Stimulated activated CD4-positive, alpha-beta T cell treated with anti-CD3 and anti-CD28 coated beads, Interleukin-1b, Interleukin-23, amount 100 ng/mL, for 1 hour (primary cell): ENCODE measurements at places on chromosomes 3 and 15.

DNA sequence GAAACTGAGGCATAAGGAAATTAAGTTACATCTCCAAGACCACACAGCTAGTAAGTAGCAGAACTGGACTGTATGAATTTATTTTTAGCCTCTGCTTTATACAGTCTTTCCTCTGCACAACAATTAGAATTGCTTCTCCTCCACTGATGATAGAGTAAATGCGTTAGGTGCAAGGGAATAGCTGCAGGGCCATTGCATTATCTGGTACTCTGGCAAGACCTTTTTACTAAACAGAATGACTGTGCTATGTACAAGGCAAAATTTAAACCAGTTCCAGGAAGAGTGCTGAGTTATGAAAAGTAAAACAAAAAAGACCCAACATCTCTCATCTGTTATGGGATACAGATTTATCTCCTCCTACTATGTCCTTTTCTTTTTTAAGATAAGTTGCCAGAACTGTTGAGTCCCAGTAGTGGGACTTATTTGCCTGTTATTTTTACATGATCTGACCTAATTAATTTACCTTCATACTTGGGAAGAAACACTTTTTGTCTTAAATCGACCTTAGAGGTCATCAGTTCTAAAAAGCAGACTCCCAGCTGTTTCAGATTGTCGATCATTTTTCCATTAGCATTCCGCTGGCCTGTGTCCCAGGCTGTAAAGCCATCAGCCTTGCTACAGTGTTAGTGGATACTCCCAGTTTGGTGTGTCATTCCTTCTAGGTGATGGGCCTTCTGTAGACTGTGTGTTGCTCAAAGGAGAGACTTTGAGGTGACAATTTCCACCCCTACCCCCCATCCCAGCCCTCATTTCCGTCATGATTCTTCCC lies 147.5 kb upstream of the NUDT16 start:
- no peak for DNase-seq

DNA sequence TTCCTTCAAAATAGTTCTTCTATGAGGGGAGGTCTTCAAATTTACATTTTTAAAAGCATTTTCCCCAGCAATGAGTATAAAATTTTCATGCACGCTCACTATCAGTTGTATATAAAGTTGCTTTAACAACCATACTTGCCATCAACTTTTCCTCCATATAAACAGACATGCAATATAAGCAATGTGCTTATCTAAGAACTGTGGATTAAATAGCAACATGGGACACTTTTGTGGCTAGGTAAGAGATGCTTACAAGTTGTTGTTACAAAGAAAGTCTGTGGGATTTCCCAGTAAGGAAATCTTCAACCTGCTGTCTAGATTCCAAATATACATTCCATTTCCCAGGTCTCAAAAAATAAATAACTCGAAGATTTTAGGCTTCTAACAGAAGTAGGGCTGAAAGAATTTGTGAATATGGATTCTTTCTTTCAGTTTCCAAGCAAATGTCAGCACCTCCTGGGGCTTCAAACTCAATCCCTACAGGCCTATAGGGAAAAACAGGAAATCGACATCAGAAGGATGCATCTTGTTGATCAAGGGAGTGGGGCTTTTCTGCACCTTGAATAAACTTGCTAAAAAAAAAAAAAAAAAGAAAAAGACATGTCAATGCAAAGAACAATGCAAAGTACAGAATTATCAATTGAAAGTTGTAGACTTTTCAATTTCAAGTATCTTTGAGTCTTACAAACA lies 16.1 kb downstream of the TNIK start:
- DNase-seq = no peak

GRCh38 chr15:41495736-41496599 lies 2.3 kb downstream of the ITPKA start:
- DNase-seq = no peak

DNA sequence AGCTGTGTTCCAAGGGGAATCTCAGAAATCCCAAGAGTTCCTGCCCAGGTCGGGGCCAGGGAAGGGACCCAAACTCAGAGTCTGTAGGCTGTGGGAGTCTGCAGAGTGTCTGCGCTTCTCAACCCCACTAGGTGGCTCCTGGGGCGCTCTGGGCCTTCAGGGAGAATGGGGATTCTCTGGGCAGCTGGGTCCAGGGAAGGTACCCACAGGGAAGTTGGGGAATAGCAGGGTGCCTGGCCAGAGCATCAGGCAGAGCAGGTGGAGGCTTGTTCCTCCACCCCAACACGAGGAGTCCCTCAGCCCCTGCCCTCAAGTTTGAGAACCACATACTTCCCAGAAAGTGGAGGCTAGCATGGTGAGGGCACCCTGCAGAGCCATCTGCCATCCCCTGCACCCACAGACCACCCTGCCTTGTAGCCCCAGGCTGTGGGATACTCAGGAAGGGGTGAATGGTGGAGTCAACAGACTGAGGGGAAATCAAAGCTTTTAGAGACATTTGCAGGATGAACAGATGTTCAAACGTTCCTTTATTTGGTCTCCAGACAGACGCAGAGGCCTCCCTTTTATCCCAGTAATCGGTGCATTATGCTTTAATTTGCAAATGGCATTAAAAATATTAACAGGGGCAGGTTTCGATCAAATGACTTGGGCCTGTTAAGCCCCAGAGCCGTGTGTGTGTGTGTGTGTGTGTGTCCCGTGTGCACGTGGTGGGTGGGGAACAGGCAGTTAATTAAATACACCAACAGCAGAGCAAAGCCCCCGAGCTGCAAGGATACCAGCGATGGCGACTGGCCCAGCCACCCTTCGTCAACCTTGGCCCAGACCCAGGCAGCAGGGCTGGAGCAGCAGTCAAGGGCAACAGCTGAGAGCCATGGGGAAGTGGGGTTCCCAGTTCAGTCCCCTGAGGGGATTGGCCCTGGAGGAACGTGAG lies 57.7 kb downstream of the DNAJB8 start:
- DNase-seq = no peak

DNA sequence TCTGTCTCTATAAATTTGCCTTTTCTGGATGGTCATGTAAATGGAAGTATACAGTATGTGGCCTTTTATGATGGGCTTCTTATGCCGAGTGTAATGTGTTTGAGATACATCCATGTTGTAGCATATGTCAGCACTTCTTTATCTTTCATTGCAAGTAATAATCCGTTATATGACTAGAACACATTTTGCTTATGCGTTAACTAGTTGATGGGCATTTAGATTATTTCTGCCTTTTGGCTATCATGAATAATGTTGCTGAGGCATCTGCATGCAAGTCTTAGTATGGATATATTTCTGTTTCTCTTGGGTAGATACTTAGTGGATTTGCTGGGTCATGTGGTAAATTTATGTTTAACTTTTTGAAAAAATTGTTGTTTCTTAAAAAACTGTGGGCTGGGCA lies 19.7 kb downstream of the KAT2B start:
- no peak for DNase-seq

GRCh38 chr15:94230883-94231722 lies at the start of gene MCTP2:
MCTP2 (plus strand) TSS chr15:94231561; CDS start chr15:94298266, 66,705 bp downstream.
- peak; percentile 54 for DNase-seq

- no peak for DNase-seq
Measured at GRCh38 chr3:196003611-196004010, 78.3 kb downstream of the TFRC start.

DNA sequence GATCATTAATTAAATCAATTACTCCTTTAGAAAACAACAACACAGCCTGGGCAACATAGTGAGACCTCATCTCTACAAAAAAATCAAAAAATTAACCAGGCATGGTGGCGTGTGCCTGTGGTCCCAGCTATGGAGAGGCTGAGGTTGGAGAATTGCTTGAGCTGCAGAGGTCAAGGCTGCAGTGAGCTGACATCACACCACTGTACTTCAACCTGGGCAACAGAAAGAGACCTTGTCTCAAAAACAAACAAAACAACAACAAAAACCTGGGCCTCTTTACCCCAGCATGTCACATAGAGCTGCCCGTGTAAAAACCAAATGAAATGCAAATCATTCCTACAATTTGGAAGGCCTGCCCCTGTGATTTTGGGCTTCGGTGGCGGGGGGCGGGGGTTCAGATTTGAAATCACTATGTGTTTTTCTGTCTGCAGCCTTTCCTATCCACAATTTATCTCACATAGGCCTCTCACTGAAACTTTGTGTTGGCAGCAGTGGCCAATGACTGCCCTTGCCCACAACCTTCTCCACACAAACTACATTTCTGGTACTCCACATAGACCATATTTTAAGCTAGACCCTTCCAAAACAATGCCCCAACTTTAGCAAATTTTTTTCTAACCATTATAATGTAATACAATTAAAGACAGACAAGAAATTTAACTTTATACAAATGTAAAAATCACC lies 6.5 kb downstream of the ADAM10 start:
- DNase-seq = no peak

DNA sequence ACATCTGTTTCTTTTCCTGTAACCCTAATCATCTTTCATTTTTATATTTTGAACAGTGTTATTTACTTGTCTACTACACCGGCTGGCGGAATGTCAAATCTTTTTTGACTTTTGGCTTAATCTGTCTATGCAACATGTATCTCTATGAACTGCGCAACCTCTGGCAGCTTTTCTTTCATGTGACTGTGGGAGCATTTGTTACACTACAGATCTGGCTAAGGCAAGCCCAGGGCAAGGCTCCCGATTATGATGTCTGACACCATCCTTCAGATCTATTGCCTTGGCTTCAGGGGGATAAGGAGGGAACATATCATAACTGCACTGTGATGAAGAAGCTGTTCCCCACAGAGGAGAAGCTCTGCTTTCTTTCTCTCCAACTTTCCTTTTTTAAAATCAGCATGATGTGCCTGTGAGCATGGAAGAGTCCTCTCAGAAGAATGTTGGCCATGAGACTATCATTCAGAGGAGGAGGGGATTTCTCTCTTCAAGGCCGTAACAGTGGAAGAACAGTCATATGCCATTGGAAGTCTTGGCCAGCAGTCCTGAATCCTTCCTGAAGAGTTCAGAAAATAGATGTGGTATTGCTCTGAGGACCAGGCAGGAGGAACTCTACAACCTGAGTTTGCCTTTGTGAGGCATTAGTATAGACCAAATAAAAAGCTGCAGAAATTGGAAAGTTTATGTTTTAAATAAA lies 69.9 kb downstream of the SEC22A start:
- no peak for DNase-seq

GRCh38 chr3:69386556-69387385 lies 883 bp upstream of the FRMD4B start:
- no peak for DNase-seq

DNA sequence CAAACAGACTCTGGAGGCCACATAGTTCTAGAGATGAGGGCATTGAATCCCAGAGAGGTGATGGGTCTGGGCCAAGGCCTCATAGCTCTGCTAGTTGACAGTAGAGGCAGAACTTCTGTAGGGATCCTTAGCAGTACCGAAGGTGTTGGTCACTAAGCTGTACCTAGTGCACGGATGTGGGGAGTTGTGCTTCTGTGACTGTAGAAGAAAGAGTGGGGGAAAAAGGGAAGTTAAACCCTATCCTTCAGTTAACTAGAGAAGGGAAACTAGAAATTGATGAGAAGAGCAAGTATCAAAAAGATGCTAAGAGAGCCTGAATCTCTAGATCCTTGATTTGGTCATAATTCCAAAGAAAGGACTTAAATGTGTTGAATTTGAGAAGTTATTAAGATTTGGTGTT lies 186.7 kb downstream of the NFKBIZ start:
- no peak for DNase-seq

- no peak for DNase-seq
Measured at GRCh38 chr3:153577059-153577736, 415.2 kb downstream of the RAP2B start.

DNA sequence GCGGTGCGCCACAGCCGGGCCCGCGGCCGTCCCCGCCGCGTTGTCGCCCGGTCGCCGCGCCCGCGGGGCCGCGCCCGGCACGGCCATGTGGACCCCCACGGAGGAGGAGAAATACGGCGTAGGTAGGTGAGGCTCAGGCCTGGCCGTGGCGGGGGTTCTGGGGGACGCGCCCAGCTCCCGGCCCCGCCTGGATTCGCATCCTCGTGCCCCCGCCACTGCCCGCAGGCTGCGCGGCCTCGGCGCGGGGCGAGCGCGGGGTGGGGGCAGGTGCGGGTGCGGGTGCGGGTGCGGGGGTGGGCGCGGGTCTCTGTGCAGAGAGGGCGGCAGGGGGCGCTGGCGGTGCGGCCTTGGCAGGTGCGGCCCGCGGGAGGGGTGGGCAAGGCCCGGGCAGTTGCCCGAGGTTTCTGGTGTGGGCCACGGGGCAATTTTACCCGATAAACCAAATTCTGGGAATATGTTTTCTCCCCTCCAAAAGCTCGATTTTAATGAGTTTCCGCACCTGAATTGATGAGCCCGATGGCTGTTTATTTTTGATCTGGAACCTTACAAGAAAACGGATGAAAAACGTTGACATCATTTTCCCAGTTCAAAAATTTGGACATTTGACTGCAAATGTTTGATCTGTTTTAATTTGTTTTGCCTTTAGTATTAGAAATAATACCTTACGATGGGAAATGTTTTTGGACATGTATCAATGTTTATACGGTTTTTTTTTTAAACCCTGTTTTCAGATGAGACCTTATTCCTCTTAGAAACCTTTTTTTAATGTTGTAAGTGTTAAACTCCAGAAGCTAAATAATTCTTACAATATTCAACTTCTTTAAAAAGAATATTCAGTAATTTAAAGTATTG lies 678 bp downstream of the DOCK3 start:
- peak; percentile 48 for DNase-seq

- no peak for DNase-seq
Measured at GRCh38 chr3:131349454-131349853, 32.1 kb upstream of the NUDT16 start.

DNA sequence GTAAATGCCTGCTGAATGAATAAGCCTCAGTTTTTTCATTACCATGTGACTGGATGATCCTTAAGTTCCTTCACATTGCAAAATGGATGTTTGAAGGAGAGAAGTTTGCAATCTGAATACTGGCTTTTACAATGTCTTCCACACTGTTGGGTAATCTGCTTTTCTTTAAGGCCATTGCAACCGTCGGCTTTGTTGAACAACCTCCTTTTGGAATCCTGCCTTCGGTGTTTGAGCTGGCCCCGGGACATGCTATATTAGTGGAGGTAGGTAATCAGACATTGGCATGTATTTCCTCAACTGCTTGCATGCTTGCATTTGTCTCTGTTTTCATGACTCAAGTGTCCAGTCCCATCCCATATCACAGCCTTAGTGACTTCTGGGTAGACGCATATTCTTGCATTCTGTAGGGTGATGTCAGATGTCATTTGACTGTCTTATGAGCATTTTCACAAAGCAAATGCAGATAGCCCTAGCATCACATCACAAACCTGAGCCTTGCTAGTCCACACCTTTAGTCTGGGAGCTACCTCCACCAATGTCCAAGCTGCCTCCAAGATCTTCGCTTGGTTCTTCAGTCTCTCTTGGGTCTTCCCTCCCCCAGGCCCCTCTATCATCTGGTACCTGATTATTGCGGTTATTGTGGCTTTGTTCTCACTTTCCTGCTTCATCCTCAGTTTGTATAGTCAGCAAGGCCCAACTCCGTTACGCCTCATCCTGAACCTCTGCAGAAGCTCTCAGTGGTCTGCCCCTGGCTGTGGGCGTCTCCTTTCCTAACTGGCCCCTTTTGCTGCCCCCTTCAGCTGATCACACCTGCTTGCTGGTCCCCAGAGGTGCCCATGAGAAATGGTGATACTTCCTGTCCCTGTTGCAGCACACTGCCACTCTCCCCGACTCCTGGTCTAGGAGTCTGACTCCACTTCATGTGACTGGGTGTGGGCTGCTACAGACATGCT lies 48.5 kb downstream of the ACAA1 start:
- DNase-seq = no peak
